Effector CD4-positive, alpha-beta T cell (primary cell): ENCODE measurements at places on chromosomes 3 and 15.

GRCh38 chr15:76730262-76730661 is 174.9 kb downstream of the SCAPER start:
- no peak for DNase-seq

GRCh38 chr3:190601622-190602021 is 87.7 kb downstream of the IL1RAP start:
- no peak for DNase-seq

- DNase-seq = no peak
These were observed 22.6 kb downstream of the SRP14 start for GRCh38 chr15:40016224-40016865.

GRCh38 chr15:27165590-27165989 is 194.6 kb downstream of the GABRG3 start:
- DNase-seq = no peak

- no peak for DNase-seq
These were observed 16.1 kb downstream of the KLF15 start for GRCh38 chr3:126340943-126341754.

- DNase-seq = no peak
These were observed 52.5 kb upstream of the C15orf61 start for GRCh38 chr15:67468416-67468815.

DNA sequence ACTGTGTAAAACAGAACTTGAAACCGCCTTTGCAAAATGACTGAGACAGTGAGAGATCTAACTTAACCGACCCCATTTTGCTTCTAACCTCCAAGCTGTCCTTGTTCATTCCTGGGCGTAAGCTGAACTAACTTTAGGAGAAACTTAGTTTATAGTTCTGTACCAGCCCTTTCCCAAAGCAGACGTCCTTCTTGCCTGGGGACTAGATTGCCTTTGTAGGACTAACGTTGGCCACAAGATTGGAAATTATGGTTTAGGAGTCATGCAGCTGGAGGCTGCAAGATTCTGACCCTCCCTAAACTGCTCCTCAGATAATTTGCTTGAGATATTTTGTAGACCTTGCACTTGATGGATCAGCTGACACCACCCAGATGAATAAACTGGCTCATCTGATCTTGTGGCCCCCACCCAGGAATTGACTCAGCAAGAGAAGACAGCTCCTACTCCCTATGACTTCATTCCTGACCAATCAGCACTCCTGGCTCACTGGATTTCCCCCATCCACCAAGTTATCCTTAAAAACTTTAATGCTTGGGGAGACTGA is 219.9 kb upstream of the PROK2 start:
- no peak for DNase-seq

- DNase-seq = peak; percentile 26
These were observed 82.0 kb upstream of the LRIG1 start for GRCh38 chr3:66582721-66583423.

DNA sequence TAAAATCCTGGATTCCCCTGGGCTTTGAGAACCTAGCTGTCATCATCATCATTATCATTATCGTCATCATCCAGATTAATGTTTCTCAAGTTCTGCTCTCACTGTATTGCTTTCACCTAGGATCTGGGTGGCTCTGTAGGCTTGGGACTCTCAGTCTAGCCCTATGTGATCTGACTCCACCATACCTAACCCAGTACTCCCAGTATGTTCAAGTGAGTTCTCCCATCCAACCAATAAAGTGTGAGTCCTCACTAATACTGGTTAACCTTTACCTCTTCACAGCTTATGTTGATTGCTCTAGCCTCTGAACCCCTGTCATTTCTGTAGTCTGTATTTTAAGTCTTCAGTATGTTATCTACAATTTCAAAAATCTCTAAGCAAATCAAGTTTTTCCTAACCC is 102.3 kb downstream of the NECTIN3 start:
- DNase-seq = no peak

GRCh38 chr15:51092480-51093040 is 2.1 kb downstream of the TNFAIP8L3 start:
- DNase-seq = no peak

DNA sequence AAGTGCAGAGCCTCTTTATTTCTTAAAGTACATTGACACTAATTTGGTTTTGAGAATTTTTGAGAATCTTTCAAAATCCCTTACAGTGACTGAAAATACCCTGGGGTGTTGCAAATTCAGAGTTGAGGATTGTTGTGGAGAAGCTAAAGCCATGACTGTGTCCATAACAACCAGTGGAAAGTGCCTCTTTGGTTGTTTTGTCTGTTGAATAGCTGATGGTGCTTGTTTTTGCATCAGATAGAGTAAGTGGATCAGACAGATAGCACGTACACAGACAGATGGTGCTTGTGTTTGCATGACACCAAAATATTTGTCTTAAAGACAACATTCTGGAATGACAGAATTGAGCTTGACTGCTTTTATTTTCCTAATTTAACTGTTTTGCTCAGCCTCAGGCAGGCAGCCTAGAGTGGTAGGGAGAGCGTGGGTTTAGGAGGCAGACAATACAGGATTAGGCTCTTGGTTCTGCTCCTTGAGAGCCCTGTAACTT is 265.0 kb downstream of the IL20RB start:
- no peak for DNase-seq
